Left cardiac atrium (tissue), 4 donors: ENCODE measurements at places on chromosomes 16 and 17. TPM values are rescaled to one million over a fixed set of nuclear protein-coding genes. Genes with fewer than 3 reads are reported as not detected.

ALOX12B gene
- total RNA-seq, result not detected

LRRC37A2 gene
- total RNA-seq, result 6.6 TPM

SEZ6L2 gene
- total RNA-seq, result 1.8 TPM

KRTAP3-1 gene
- not detected for total RNA-seq

KRT9 gene
- total RNA-seq, result not detected

APOH gene
- 0.32 TPM for total RNA-seq

ZNF594 gene
- total RNA-seq, result 5.7 TPM

ASIC2 gene
- total RNA-seq, result not detected

PEX12 gene
- total RNA-seq, result 6.5 TPM

DCTPP1 gene
- total RNA-seq, result 35.1 TPM

RRAD gene
- 58.3 TPM for total RNA-seq

NCOR1 gene
- 59.6 TPM for total RNA-seq

UNK gene
- total RNA-seq, result 15.8 TPM

PIK3R6 gene
- total RNA-seq, result 1.1 TPM

ADAP2 gene
- total RNA-seq, result 19.4 TPM

JPT1 gene
- 16.4 TPM for total RNA-seq

TBC1D3E gene
- not detected for total RNA-seq

KRT15 gene
- total RNA-seq, result 0.24 TPM

HOXB5 gene
- total RNA-seq, result not detected

KRTAP2-1 gene
- not detected for total RNA-seq

C17orf107 gene
- total RNA-seq, result 1.3 TPM

PRR29 gene
- total RNA-seq, result 0.24 TPM

PRSS36 gene
- 4.2 TPM for total RNA-seq

ASB16 gene
- 8.7 TPM for total RNA-seq

TOX3 gene
- total RNA-seq, result not detected

THUMPD1 gene
- total RNA-seq, result 17.3 TPM

KRTAP4-1 gene
- not detected for total RNA-seq

PRSS33 gene
- total RNA-seq, result not detected

YBX2 gene
- total RNA-seq, result 1.2 TPM

MYL4 gene
- total RNA-seq, result 5,418 TPM

RASL10B gene
- total RNA-seq, result 23.9 TPM

TRPV2 gene
- total RNA-seq, result 21.1 TPM

HS3ST4 gene
- not detected for total RNA-seq

IGSF6 gene
- total RNA-seq, result 4.8 TPM

CFAP119 gene
- total RNA-seq, result 1.1 TPM

SLC16A11 gene
- 3.5 TPM for total RNA-seq
